ENCODE measurements at places on chromosomes 7 and 10. TPM values are rescaled to one million over a fixed set of nuclear protein-coding genes. Genes with fewer than 3 reads are reported as not detected.

Gene DENND10
- 47.4 TPM for polyA plus RNA-seq

DNA sequence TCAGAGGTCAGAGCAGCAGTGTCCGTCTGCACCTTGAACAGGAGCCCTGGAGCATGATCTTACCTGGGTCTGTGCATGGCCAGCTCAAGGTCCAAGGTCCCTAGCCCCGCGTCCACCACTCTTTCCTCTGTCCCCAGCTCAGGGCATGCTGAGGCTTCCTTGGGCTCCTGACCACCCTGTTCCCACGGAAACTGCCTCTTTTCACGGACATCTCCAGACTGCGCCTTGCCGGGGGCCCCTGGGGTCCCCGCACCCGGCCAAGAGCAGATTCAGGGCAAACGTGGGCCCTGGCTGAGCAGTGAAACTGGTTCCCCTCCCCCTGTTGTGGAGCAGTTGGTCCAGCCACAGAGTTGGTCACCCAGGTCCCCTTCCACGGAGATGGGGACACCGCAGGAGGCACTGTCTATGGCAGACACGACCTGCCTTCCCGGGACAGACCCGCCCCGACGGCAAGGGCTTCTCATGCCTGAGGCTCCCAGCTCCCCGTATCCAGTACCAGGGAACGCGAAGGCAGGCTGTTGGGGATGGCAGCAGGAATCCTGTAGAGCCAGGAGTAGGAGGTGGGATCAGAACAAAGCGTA lies 217.4 kb upstream of the PPP2R2D start:
- no peaks in the 10 kb centered on the region for H3K36me3 ChIP-seq
- no peaks in the 10 kb centered on the region for H3K4me1 ChIP-seq
- H3K4me3 ChIP-seq, result no peak overlapping the region
- no peak for DNase-seq
- no peaks in the 10 kb centered on the region for H3K27me3 ChIP-seq

DNA sequence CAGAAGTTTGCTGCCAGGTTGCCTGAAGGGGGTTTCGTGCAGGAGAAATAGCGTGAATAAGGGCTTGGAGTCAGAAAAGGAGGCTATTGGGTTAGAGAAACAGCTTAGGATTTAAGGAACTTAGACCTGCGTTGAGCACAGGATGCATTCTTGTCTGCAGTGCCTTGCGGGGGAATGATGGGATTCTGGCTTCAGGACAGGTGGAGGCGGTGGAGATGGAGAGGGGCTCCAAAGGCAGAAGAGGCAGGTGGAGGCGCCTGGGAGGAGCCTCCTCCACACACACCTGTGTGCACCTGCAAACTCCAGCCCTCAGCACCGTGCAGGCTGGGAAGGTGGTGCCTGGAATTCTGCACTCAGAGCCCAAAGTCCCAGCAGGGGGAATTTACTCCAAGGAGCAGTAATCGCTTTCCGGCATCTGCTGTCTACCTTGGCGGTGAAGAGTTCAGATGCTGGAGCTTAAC lies 1.8 kb downstream of the CLIP2 start:
- H3K36me3 ChIP-seq, result peaks cover 13% of the 10 kb centered on the region
- H3K4me1 ChIP-seq, result peaks cover 67% of the 10 kb centered on the region
- peak overlapping the region; percentile 73 for H3K4me3 ChIP-seq
- H3K27me3 ChIP-seq, result no peaks in the 10 kb centered on the region
- H3K27ac ChIP-seq, result no peak overlapping the region

- H3K27ac ChIP-seq, result no peak overlapping the region
- H3K4me3 ChIP-seq, result no peak overlapping the region
- H3K36me3 ChIP-seq, result no peaks in the 10 kb centered on the region
- no peaks in the 10 kb centered on the region for H3K4me1 ChIP-seq
Measured at GRCh38 chr7:152504367-152504766, 68.6 kb upstream of the KMT2C start.

GRCh38 chr10:72712136-72712535 lies 20.2 kb downstream of the MCU start:
- DNase-seq, result no peak
- peaks cover 3% of the 10 kb centered on the region for H3K36me3 ChIP-seq
- no peak overlapping the region for H3K4me3 ChIP-seq

Gene DDC
- polyA plus RNA-seq, result 1.6 TPM

DNA sequence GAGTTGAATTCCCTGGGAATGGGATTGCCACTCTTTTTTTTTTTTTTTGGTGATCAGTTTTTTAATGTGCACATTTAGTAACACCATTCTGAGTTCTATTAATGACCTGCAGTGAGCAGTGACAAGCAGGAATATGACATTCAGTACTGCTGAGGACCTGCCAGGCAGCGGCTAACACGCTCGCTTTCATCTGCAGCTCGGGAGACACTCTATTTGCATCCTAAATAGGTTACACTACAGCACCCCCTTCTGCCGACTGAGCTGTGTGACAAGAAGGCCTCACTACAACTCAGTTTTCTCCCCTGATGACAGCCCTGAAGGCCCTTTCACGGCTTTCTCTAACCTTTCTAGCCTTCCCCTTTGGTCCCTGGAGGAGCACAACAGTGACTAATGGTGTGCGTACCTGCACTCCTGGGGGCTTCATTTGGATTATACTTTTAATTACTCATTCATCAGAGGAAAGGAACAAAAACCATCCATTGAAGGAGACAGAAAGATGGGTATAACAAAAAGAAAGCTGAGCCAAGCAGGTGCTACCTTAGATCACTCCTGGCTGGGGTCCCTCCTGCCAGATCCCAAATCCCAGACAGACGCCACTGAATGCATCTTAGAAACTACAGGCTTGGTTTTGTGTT lies 872.4 kb downstream of the LRMDA start:
- H3K27me3 ChIP-seq, result no peaks in the 10 kb centered on the region
- no peak overlapping the region for H3K4me3 ChIP-seq
- H3K4me1 ChIP-seq, result peaks cover 9% of the 10 kb centered on the region

- peaks cover 57% of the 10 kb centered on the region for H3K27me3 ChIP-seq
- no peak for DNase-seq
- H3K27ac ChIP-seq, result no peak overlapping the region
- peaks cover 47% of the 10 kb centered on the region for H3K4me1 ChIP-seq
- no peak overlapping the region for H3K4me3 ChIP-seq
Measured at GRCh38 chr7:128168667-128169210, 72.3 kb upstream of the LEP start.

DNA sequence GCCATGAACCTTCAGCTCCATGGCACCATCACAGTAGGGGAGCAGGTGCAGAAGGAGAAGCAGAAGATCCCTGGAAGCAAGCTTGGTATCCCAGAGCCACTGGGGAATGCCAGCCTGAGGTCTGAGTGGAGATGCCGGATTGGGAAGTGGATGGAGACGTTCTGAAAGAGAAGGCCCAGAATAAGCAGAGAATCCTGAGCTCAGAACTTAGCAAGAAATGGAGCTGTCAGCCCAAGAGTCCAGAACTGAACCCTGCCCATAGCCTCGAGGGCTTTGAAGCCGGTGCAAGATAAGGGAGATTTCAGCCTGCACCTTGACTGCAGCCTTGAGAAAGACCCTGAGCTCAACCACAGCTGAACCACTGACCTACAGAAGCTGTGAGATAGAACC lies 13.9 kb upstream of the GDF10 start:
- H3K27ac ChIP-seq, result no peak overlapping the region
- DNase-seq, result no peak
- H3K4me3 ChIP-seq, result no peak overlapping the region
- H3K4me1 ChIP-seq, result peaks cover 13% of the 10 kb centered on the region

DNA sequence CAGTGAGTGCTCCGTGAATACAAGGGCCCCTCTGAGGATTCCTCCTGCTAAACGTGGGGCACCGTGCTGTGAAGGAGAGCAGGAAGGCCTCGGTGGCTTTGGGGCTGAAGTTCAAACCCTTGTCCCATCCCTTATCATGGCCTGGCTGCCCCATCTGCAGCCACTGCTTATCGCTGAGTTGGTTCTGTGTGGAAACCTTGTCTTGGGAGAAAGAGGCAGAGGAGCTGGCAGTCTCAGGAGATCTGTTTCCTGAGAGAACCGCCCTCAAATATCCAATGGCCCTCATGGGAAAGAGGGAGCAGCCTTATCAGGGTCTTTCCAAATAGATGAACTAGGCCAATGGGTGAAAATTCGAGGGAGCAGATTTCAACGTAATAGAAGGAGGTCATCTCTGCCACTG lies 52.0 kb upstream of the NRF1 start:
- H3K27me3 ChIP-seq, result no peaks in the 10 kb centered on the region
- no peak overlapping the region for H3K27ac ChIP-seq
- H3K4me3 ChIP-seq, result no peak overlapping the region
- no peaks in the 10 kb centered on the region for H3K4me1 ChIP-seq
- no peak for DNase-seq
